ENCODE measurements at places on chromosomes 11 and 22.

DNA sequence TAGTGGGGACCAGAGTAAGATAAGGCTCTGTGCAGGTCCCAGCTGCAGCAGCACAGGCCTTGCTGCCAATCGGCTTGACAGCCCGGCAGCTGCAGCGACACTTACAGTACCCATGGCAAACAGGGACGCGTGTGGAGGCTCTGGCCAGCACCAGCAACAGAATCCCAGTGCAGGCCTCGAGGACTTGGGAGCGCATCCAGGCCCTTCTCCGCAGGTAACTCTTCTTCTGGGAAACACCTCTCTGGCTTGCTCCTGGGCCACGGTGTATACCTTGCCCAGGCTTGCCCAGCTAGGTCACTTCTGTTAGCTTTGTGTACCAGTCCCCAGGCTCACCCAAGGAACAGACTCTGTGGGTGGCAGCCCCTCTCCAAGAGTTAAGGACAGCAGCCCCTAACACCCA, 126.7 kb downstream of the CTTN start:
- DNase-seq, result no peak

- DNase-seq, result no peak
Measured at GRCh38 chr11:72523991-72524390, 89.7 kb upstream of the CLPB start.

GRCh38 chr11:61129639-61130523, 27.6 kb downstream of the CD5 start:
- DNase-seq, result peak; percentile 59

- no peak for DNase-seq
Measured at GRCh38 chr22:45768490-45768889, 96.9 kb downstream of the ATXN10 start.

GRCh38 chr22:44331881-44332714, 19.3 kb upstream of the SHISAL1 start:
- DNase-seq, result no peak

DNA sequence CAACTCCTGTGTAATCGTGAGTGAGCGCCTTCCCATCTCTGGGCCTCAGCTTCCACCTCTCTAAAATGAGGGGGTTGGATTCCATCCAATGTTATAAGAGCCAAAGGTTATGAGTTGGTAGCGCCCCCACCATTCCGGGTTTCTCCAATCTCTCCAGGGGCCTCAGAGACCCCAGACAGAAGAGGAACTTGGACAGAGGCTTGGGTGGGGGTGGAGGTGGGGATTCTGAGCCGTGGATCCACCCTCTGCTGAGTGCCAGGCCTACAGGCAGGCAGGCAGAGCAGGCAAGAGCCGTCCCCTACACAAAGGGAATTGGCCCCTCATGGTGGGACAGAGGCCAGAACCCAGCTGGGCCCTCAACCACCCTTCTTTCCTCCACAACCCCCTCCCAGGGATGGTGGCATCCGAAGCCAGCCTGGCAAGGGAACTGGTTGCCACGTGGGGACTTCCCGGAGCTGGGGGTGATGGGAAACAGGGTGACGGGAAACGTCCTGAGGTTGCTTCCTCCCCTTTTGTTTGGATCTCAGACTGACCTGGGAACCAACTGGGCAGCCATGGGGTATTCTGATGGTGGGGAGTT, 31.8 kb downstream of the TXN2 start:
- no peak for DNase-seq

- no peak for DNase-seq
Measured at GRCh38 chr11:130640526-130640925, 192.1 kb downstream of the ADAMTS15 start.

GRCh38 chr22:27540656-27541396, 260.7 kb downstream of the MN1 start:
- no peak for DNase-seq

- peak; percentile 1 for DNase-seq
Measured at GRCh38 chr11:23151819-23152218, 291.5 kb upstream of the CCDC179 start.

DNA sequence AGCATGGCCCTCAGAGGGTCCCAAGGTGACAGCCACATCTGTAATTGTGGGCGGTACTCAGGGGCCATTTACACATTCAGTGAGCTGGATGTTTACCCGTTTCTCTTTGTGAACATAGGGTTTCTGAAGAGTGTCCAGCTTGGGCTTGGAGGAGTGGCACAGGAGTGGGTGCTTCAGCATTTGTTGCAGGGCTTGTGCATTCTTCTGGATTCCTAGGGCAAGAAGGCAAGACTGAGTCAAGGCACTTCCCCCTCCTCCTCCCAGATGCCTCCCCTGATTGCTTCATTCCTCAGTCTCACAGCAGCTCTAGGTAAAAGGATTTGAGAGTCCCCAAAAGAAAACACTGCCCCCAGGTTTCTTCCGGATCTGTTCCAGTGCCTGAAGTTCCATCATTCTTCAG, 95.4 kb downstream of the RNF169 start:
- DNase-seq, result no peak

DNA sequence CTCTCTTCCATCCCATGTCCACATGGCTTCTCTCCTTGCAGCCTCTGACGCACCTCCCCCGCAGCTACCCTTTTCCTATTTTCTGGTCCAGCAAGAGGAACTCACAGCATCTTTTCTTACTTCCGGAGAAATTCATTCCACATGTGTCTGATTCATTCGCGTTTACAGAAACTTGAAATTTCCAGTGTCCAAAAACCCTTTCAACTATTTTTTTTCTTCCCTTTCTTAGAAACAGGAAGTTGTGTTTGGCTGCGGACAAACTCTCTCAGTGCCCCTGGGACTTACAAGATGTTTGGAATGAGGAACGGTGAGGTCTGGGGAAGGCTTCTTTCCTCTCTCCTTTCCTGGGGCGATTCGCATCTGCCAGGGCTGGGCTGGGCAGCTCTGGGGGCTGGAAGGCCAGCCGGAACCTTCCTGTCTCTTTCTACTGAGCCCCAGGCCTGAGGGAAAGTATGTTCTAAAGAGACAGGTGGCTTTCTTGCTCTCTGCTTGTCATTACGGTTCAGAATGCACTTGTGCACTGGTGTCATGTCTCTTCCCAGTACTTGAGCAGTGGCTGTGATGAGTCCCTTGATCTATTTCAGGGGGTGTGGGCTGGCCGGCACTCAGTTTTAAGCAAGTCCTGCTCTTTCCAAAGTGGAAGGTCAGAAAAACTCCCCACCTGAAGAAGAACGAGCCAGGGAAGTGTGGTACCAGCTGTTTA, 27.5 kb downstream of the ADAMTS8 start:
- DNase-seq, result no peak

DNA sequence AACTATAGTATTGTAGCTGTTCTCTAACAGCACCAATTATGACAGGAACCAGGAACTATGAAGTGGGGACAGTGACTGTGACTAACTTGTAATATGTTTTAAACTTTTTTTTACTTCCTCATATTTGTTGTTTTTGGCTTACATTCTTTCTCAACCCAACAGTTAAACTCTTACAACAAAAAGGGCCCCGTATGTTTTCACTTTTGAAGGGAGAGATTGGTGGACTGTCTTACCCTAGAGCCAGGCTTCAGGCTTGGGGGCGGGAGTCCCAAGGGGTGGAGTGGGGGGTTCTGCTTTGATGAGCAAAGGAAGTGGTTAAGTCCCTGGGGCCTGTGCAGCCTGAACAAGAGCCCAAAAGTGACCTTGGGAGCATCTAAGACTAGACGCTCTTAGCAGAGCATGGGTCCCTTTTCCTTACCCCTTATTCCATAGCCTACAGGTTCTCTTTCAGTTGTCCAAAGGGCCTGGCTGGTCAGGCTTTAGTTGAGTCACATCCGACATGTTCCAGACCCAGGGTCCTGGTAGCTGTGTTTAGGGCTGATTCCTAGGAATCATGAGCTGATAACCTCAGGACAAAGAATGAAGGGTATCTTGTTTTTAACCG, 38.8 kb downstream of the STIM1 start:
- no peak for DNase-seq

DNA sequence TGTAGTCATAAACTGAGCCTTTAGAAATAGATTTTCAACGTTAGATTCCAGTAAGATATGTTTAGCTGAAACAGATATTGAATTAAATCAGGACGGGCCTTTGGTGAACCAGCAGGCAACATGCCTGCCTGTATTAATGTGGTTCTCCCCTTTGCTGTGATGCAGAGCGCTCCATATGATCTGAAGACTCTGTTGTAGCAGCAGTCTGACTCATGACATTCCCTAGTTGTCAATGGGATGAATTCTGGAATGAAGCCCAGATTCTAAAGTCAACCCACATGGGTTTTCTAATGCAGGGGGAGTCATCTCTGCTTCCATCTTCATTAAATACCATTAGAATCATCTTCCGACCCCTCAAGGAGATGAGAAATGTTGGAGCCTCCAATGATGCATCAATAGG, 864.5 kb downstream of the NTM start:
- peak; percentile 76 for DNase-seq

DNA sequence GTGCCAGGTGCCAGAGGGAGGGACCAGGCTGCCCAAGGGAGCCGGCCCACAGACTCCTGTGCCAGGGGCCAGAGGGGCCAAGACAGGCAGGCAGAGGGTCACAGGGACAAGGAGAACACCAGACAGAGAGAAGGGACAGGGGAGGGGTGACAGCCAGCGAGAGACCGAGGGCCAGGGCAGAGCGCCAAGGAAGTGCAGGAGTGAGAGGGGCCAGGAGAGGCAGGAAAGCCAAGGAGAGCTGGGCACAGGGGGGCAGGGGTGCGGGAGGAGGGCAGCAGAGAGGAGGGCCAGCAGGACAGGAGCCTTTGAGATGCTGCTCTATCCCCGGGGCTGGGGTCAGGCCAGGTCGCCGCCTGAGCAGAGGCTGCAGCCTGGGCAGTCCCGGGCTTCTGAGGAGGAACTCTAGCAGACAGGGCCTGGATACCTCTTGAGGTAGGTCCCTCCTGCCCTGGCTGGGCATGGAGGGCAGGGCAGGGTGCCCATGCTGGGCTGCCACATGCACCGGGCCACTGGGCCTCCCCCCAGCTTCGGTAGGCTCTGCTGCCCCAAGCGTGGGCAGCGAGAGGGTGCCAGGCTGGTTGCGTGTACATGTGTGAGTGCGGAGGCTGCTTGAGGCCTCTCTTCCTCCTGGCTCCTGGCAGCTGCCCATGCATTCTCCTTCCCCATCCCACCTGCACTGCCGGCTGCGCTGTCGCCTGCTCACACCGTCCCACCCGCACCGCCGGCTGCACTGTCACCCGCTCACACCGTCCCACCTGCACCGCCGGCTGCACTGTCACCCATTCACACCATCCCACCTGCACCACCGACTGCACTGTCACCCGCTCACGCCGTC, 12.2 kb downstream of the LSP1 start:
- DNase-seq, result no peak

GRCh38 chr11:119108146-119108856, 1.2 kb downstream of the C2CD2L start:
- DNase-seq, result no peak
